Stimulated activated CD8-positive, alpha-beta memory T cell treated with anti-CD3 and anti-CD28 coated beads, Interleukin-2, amount 100 ng/mL, for 1 hour (primary cell): ENCODE measurements at places on chromosomes 7 and 10.

DNA sequence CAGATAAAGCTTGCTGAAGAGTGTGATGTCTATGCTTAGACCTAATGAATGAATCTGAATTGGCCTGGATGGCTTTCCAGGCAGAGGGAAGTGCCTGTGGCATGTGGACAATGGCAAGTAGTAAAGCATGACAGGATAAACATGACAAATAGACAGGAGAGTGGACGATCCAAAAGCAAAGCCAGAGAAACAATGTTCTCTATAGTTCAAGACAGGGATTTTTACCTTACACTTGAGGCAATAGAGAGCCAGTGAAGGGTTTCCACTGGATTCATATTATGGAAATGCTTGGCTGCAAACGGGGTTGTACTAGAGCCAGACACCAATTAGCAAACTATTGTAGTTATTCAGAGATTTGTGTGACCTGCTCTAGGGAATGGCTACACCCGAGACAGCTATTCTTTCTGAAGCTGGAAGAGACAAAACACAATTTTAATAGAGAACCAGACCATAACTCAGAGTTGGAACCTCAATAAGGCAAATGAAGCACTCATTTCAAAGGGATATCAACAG is 2.3 kb downstream of the AGMO start:
- no peak for DNase-seq

DNA sequence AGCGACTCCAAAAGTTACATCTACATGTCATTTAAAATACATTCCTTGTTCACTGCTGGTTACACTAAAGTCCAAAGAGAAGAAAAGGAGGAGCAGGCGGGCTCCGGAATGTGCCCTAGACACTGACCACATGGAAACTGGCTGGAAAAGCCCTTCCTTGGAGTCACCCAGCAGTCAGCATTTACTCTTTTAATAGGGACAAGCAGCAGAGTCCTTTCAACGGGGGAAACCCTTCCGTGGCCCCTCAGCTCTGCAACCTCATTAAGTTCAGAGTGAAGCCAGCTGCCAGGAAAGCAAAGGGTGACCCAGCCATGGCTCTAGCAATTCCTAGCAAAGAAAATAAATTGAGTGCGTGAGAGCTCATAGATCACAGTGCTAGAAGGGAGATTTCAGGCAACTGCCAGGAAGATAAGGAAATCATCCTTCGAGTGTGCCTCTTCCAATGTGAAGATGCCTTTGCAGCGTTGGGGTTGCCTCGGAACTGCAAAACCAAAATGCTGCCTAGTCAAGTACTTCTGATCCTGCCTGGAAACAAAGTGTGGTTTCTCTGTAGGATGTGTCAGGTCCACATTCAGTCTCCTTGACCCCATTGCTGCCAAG is 101.6 kb downstream of the SORBS1 start:
- no peak for DNase-seq

GRCh38 chr10:22801785-22802184 is 87.4 kb upstream of the PIP4K2A start:
- DNase-seq = no peak

- no peak for DNase-seq
These were observed 9.1 kb downstream of the WDR86 start for GRCh38 chr7:151400626-151401315.

DNA sequence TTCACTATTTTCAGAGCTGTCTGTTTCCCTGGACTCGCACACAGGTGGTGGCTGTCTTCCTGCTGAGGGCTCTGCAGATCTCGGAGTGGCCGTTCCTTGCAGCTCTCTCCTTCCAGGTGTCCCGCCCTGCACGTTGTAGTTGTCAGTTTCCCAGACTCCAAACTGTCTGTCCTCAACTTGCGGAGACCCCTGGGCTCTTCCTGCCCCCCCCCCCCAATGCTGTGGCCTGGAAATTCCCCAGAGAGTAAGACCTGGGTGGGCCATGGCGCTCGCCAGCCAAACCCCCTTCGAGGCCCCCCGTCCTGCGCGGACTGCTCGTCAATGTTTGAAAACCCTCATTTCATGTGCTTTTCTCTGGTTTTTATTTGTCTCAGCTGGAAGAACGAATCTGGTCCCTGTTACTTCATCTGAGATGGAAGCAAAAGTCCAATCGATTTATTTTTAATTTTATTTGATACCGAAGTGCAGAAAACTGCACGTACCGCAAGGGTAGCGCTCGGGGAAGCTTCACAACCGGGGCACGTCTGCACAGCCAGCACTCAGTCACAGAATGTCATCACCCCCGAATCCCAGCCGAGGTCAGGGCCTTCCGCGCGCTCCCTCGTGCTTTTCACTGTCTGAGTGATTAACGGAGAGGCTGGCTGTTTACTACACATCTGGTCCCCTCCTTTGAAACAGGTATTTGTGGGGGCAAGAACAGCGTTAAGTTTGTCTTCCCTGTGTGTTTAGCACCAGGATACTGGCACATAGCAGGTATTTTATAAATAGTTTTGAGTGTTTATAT is 46.4 kb upstream of the NKX6-2 start:
- no peak for DNase-seq

GRCh38 chr7:152520861-152521302 is 85.1 kb upstream of the KMT2C start:
- DNase-seq = no peak
